ENCODE measurements at places on chromosomes 3 and 15.

GRCh38 chr15:39631357-39631756, 50.5 kb downstream of the THBS1 start:
- DNase-seq, result no peak

GRCh38 chr3:122627301-122627700, 49.9 kb downstream of the PARP15 start:
- no peak for DNase-seq

- no peak for DNase-seq
Observed at GRCh38 chr3:23836536-23837230, 30.9 kb downstream of the UBE2E1 start.

- DNase-seq, result no peak
Observed at GRCh38 chr3:130088061-130088460, 6.4 kb downstream of the ALG1L2 start.

All from RWPE2 (cell line).